ENCODE measurements at places on chromosomes 2 and 18. TPM values are rescaled to one million over a fixed set of nuclear protein-coding genes. Genes with fewer than 3 reads are reported as not detected.

DNA sequence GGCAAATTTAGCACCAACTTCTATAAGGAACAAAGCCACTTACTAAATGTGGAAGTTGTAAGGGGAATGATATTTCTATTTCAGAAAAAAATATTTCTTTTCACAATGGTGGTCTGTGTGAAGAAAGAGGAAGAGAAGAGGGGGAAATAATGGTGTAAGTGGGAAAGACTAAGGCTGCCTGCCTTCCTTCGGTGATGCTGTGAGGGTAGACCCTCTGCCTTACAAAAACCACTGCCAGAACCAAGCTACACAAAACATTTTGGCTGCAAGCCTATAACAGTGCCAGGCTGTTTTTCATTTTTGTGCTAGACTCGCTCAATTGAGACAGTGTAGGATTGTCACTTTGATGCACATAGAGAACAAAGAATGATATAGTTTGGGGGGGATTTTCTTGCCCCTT is 286.6 kb downstream of the ZEB2 start:
- no peaks in the 10 kb centered on the region for H3K4me1 ChIP-seq
- no peak overlapping the region for H3K27ac ChIP-seq
- DNase-seq: no peak
- H3K27me3 ChIP-seq: no peaks in the 10 kb centered on the region

DNA sequence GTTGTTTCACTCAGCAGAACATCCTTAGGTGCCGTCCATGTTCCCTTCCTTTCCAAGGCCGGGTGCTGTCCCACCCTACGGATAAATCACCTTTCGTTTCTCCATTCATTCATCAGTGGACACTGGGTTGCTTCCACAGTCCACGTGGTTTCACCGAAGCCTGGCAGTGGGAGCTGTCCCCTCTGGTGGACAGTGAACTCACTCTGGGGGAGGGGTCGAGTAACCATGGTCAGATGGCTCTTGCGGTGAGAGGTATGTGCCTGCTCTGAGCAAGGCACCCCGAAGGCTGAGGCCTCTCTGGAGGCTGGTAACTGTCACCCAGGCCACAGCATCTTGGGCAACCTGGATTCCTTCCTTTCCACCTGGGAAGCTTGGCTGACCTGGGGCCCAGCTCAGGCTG is 61.5 kb upstream of the TWIST2 start:
- DNase-seq: no peak
- peaks cover 3% of the 10 kb centered on the region for H3K4me1 ChIP-seq
- H3K36me3 ChIP-seq: no peaks in the 10 kb centered on the region
- no peaks in the 10 kb centered on the region for H3K27me3 ChIP-seq

DNA sequence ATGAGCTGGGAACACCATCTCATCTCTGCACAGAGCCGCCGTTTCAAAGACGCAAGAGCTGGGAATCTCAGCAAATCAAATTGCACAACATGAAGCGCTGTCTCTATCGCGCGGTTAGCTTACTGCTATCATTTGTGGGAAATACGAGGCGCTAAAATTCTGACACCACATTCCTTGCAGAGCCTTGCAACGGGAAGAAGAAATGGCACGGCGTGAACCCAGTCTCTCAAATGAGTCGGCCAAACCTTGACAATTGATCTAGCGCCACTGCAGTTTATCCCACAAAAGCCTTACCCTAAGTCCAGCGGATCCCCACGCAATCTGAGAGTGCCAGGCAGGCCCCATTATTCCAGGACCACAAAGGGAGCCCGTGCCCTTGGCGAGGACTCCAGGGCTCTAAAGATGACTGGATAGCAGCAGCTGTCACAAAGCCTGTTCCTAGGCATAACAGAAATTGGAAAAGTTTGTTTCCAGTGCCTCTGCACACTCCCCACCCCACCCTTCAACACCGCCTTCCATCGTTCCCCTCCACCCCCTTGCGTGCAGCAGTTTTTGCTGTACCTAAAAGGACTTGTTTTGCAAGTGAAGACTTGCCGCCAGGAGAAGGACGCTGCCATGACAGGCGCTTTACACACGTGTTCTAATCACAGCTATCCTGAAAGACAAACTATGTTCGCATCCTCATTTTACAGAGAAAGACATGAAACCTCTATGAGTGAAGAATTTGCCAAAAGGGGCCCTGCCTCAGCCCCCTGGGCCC is 252.4 kb downstream of the EIPR1 start:
- H3K4me3 ChIP-seq: no peak overlapping the region
- H3K27ac ChIP-seq: no peak overlapping the region
- no peaks in the 10 kb centered on the region for H3K36me3 ChIP-seq
- DNase-seq: peak; percentile 67
- no peaks in the 10 kb centered on the region for H3K4me1 ChIP-seq
- H3K27me3 ChIP-seq: no peaks in the 10 kb centered on the region

- H3K4me1 ChIP-seq: no peaks in the 10 kb centered on the region
- H3K4me3 ChIP-seq: no peak overlapping the region
- no peak overlapping the region for H3K27ac ChIP-seq
- no peaks in the 10 kb centered on the region for H3K27me3 ChIP-seq
- no peak for DNase-seq
Measured at GRCh38 chr2:114119862-114120261, 230.0 kb downstream of the ACTR3 start.

DNA sequence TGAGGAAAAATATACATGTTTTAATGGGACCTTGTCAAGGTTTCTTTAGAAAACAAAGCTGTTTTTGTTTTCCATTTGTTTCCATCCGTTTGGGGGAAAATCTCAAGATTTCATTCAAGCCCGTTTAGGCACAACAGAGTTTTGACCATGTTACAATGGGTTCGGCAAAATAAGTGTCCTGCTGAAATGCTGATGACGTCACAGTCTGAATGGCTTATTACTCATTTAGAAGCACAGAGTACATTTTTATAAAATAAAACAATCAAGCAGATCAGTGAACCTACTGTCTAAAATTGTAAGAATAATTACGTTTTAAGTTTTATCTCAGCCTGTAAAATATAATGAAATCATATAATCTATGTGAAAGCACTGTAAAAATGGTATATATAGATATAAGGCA is 174.2 kb downstream of the MYT1L start:
- no peaks in the 10 kb centered on the region for H3K36me3 ChIP-seq
- no peak overlapping the region for H3K27ac ChIP-seq
- H3K4me1 ChIP-seq: no peaks in the 10 kb centered on the region
- no peak for DNase-seq
- H3K27me3 ChIP-seq: no peaks in the 10 kb centered on the region

DNA sequence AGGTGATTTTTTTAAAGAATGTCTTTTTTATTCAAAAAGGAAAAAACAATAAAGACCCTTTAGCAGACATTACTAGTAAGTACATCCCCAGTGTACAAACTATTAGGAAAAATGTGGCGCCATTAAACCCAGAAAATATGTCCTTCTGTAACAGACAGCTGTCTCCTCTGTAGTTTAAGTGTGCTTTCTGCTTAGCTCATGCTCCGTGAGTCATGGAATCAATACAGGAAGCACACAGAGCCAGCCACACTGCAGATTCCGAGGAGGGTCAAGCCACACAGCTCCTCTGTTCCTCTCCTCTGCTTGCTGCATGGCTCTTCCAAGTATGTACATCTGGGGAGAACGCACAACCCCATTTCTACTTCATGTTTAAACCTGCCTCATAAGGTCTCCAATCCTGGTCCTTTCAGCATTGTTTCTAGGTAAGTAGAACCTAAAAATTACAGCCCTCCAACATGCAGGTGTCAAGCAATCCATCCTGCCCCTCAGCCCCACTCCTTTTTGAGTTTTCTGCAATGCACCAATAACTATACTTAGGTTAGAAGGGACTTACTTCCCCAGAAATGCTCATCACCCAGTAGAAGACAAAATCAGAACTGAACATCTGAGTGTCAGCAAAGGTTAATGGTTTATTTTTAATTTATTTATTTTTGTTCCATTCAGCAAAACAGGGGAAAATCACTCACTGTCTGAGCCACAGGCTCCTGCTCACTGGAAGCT is 37.5 kb downstream of the ACVR1 start:
- no peak for DNase-seq
- H3K27me3 ChIP-seq: no peaks in the 10 kb centered on the region
- H3K27ac ChIP-seq: peak overlapping the region; percentile 73
- H3K4me3 ChIP-seq: peak overlapping the region; percentile 38

- H3K4me3 ChIP-seq: no peak overlapping the region
- H3K4me1 ChIP-seq: no peaks in the 10 kb centered on the region
- DNase-seq: no peak
- H3K27ac ChIP-seq: no peak overlapping the region
- H3K36me3 ChIP-seq: no peaks in the 10 kb centered on the region
- H3K27me3 ChIP-seq: no peaks in the 10 kb centered on the region
Measured at GRCh38 chr18:40094441-40094840, 1860.6 kb upstream of the PIK3C3 start.

- no peak overlapping the region for H3K4me3 ChIP-seq
- no peak overlapping the region for H3K27ac ChIP-seq
- H3K36me3 ChIP-seq: no peaks in the 10 kb centered on the region
- DNase-seq: no peak
- no peaks in the 10 kb centered on the region for H3K27me3 ChIP-seq
Measured at GRCh38 chr18:392928-393573, 107.5 kb downstream of the COLEC12 start.

DNA sequence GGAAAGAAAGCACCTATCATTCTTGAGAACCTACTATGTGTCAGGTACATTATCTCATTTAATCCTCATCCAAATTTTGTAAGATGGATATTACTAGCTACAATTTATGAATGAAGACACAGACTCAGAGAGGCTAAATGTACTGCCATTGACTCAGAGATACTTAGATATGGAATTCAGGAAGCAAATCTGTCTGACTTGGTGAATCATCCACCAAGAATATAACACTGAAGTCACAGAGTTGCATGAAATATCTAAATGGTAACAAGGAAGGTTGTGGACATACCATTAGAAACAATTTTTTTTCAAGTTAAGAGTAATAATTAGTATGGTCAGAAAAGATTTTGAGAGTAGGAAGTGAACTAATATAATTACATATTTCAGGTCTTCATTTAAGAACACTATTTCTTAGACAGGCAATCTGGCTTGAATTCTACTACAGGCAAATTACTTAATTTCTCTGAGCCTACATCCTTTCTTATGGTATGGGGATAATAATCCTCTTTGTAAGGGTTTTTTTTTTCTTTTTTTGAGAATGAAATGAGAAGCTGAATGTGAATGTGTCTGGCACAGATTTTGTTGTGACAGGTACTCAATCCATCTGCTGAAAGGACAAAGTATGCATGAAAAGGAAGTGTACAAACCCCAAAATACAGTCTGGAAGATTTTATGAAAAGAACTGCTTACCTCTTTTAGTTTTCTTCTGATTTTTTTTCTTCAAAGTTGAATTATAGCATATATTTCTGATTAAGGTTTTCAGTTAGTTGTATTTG is 14.8 kb upstream of the C2orf66 start:
- no peaks in the 10 kb centered on the region for H3K4me1 ChIP-seq
- no peak for DNase-seq
- H3K27me3 ChIP-seq: no peaks in the 10 kb centered on the region
- H3K36me3 ChIP-seq: no peaks in the 10 kb centered on the region
- H3K4me3 ChIP-seq: no peak overlapping the region

- peaks cover 11% of the 10 kb centered on the region for H3K4me1 ChIP-seq
- H3K27ac ChIP-seq: no peak overlapping the region
- H3K4me3 ChIP-seq: no peak overlapping the region
- no peaks in the 10 kb centered on the region for H3K27me3 ChIP-seq
Measured at GRCh38 chr2:176508374-176508773, 239.1 kb downstream of the MTX2 start.

- no peaks in the 10 kb centered on the region for H3K36me3 ChIP-seq
- H3K4me3 ChIP-seq: no peak overlapping the region
- no peaks in the 10 kb centered on the region for H3K27me3 ChIP-seq
- DNase-seq: no peak
Measured at GRCh38 chr2:202178346-202178958, 59.9 kb downstream of the SUMO1 start.

DNA sequence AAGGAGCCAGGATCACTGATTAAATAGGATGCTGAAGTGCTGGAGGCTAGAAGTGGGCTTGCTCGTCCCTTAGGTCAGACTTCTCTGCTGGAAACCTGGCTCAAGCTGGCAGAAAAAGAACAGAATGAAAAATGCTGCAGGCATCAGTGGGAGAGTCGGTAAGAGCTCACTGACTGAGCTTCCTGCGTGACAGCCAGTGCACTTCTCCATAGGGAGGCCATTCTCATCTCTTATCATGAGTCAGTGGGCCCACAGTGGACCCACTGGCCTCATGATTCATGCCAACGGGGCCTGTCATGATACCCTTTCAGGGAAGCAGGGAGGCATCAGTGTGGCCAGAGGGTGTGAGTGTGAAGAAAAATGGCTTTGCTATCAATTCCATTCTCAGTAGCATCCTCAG is 498.2 kb downstream of the PTPRM start:
- H3K27ac ChIP-seq: no peak overlapping the region
- no peak overlapping the region for H3K4me3 ChIP-seq
- H3K27me3 ChIP-seq: no peaks in the 10 kb centered on the region
- H3K4me1 ChIP-seq: no peaks in the 10 kb centered on the region
- DNase-seq: no peak
- H3K36me3 ChIP-seq: no peaks in the 10 kb centered on the region

GRCh38 chr18:48132797-48133655 is 202.6 kb upstream of the SMAD2 start:
- H3K36me3 ChIP-seq: no peaks in the 10 kb centered on the region
- peaks cover 5% of the 10 kb centered on the region for H3K27me3 ChIP-seq
- peak overlapping the region; percentile 75 for H3K27ac ChIP-seq

- DNase-seq: no peak
- no peaks in the 10 kb centered on the region for H3K27me3 ChIP-seq
- no peak overlapping the region for H3K27ac ChIP-seq
- no peaks in the 10 kb centered on the region for H3K4me1 ChIP-seq
Measured at GRCh38 chr2:103784261-103784660, 1022.4 kb downstream of the TMEM182 start.

- no peak overlapping the region for H3K4me3 ChIP-seq
- H3K27me3 ChIP-seq: no peaks in the 10 kb centered on the region
- no peaks in the 10 kb centered on the region for H3K4me1 ChIP-seq
Measured at GRCh38 chr2:113041871-113042270, 10.8 kb downstream of the IL36B start.

DNA sequence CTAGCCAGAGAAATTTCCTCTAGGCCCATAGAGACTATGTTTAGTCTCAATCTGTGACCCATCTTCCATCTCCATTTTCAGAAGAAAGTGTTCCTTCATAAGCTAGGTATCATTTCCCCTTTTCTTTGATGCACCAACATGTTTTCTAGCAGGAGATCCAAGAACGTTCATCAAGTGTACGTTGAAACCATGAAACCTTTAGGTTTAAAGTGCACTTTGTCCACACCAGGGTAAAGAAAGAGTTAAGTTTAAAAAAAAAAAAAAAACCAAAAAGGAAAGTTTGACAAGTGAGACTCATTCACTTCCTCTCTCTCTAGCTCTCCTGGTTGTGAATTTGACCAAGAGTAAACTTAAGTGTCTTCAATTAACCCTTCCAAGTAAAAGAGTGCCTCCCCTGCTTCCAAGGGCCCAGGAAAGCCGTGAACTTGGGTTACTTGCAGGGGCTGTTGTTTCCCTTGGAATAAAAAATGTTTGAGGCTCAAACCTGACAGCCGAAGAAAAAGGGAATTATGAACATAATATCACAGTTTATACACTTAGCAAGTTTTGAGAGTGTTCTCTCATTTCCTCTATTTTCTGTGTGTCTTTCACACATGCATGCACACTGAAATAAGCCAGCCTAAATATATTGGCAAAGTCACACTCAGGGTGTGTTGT is 56.7 kb downstream of the LBH start:
- H3K4me3 ChIP-seq: no peak overlapping the region
- DNase-seq: no peak
- no peaks in the 10 kb centered on the region for H3K27me3 ChIP-seq
- H3K27ac ChIP-seq: no peak overlapping the region

HS6ST1 gene
- 64.3 TPM for total RNA-seq

RAPH1 gene
- total RNA-seq: 58.2 TPM

FEV gene
- not detected for total RNA-seq

TRIM54 gene
- total RNA-seq: not detected

MFF gene
- 89.8 TPM for total RNA-seq

RAB27B gene
- total RNA-seq: 18.0 TPM

Measured in suprapubic skin (tissue), 4 donors.